Right lobe of liver (tissue), 6 donors: ENCODE measurements at places on chromosomes 6 and 20. TPM values are rescaled to one million over a fixed set of nuclear protein-coding genes. Genes with fewer than 3 reads are reported as not detected.

The LSM14B gene
- total RNA-seq, result 18.5 TPM

The PI16 gene
- not detected for total RNA-seq

GRCh38 chr20:42549496-42549895 is 640.2 kb downstream of the PTPRT start:
- H3K27me3 ChIP-seq, result no peaks in the 10 kb centered on the region
- no peak overlapping the region for H3K27ac ChIP-seq
- DNase-seq, result no peak
- H3K4me1 ChIP-seq, result no peaks in the 10 kb centered on the region

GRCh38 chr20:44231193-44231592 is 15.9 kb upstream of the GDAP1L1 start:
- no peaks in the 10 kb centered on the region for H3K4me1 ChIP-seq
- H3K27ac ChIP-seq, result no peak overlapping the region
- DNase-seq, result no peak
- no peak overlapping the region for H3K4me3 ChIP-seq
- H3K36me3 ChIP-seq, result no peaks in the 10 kb centered on the region
- H3K27me3 ChIP-seq, result no peaks in the 10 kb centered on the region

DNA sequence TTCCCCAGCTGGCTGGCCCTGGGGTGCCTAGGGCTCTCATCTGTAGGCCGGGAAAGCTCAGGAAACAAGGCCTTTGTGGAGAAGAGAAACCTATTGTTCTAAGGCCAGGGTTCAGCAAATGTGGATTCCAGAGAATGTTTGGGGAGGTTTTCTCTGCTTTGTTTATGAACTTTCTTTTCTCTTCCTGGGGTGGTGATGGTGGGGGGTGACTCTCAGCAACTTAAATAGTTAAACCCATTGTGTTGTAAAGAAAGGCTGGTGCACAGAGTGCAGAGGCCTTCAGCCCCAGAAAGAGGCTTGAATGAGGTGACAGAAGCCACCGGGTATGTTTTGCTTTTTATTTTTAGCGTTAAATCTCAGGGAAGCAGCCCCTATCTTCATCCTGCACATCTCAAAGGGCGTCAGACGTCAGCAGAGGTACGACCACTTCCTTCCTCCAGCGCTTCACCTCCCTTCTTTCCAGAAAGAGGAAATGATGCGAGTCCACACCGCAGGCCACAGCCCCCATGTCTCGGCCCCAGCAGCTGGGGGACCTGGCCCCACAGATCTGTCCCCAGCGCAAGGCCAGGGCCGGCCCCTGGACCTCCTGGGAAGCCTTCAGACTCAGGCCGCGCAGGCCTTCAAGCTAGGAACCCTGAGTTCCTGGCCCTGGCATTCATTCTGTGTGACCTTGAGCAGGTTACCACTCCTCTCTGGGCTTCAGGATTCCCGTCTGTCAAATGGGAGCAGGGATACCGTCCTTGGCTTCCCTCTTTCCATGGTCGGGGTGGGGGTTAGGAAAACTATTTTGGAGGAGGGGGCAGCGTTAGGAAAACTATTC is 605 bp upstream of the PPP1R16B start:
- H3K4me1 ChIP-seq, result peaks cover 10% of the 10 kb centered on the region
- H3K27ac ChIP-seq, result peak overlapping the region; percentile 75
- peak overlapping the region; percentile 50 for H3K4me3 ChIP-seq
- H3K36me3 ChIP-seq, result no peaks in the 10 kb centered on the region
- DNase-seq, result peak; percentile 44

DNA sequence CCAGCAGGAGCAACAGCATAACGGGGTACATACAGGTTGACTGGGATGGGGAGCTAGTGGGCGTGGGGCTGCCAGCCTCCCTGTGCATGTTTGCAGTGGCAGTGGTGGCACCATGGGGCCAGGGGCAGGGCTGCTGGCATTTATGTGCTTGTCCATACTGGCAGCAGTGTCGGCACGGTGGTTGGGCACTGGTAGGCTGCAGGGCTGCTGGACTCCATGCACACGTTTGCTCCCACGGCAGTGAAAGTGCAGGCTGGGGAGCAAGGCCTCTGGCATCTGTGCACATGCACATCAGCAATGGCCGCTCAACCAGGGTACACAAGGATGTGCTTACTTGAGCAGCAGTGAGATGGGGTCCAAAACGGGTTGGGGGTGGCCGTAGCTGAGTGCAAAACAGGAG is 159.5 kb upstream of the KHDRBS2 start:
- H3K27me3 ChIP-seq, result no peaks in the 10 kb centered on the region
- peak; percentile 48 for DNase-seq
- H3K36me3 ChIP-seq, result no peaks in the 10 kb centered on the region
- no peak overlapping the region for H3K27ac ChIP-seq
- H3K4me1 ChIP-seq, result no peaks in the 10 kb centered on the region
- H3K4me3 ChIP-seq, result no peak overlapping the region

The KIF25 gene
- not detected for total RNA-seq

The ENPP1 gene
- total RNA-seq, result 39.8 TPM

DNA sequence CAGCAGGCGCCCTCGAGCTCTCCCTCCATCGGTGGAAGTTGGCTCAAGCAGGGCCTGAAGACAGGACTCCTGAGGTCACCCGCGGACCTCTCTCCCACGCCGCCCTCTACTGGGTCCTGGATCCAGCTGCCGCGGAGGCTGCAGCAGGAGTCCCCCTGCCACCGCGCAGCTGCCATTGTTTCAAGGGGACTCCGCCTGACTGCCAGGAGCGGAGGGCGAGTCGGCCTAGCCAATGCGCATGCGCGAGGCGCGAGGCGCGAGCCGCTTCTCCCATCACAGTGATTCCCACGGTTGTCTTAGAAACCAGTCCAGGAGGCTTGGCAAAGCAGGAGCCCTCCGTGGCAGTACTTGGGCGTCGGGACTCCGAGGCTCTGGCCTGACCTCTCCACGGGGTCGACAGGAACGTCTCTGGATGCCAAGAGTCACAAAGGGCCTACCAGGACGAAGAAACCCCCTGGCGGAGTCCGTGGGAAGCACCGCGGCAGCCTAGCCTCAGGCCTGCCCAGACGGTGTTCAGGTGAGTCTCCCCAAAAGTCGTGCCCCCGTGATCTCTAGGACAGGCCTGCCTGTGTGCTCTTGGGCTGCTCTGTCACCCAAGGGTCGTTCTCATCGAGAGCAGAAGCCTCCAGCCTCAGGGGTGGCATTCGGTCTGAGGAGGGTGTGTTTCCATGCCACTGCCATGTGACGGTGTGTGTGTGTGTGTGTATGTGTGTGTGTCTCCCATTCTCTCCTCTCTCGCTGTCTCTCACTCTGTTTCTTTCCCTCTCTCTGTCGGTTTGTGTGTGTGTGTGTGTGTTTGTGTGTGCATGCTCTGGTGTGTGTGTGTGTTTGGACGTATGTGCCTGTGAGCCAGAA is 290.6 kb upstream of the ZNF337 start:
- H3K27ac ChIP-seq, result no peak overlapping the region
- H3K4me1 ChIP-seq, result no peaks in the 10 kb centered on the region
- no peak for DNase-seq
- peak overlapping the region; percentile 38 for H3K4me3 ChIP-seq

The AK9 gene
- total RNA-seq, result 3.9 TPM

The SLC26A8 gene
- total RNA-seq, result 0.07 TPM

GRCh38 chr6:14638906-14639761 is 521.6 kb downstream of the CD83 start:
- no peak overlapping the region for H3K4me3 ChIP-seq
- no peak for DNase-seq
- H3K27ac ChIP-seq, result no peak overlapping the region
